ENCODE measurements at places on chromosomes 16 and 17. TPM values are rescaled to one million over a fixed set of nuclear protein-coding genes. Genes with fewer than 3 reads are reported as not detected.

GRCh38 chr16:1057252-1057932, 15.2 kb upstream of the SSTR5 start:
- DNase-seq, result peak; percentile 72
- no peaks in the 10 kb centered on the region for H3K27me3 ChIP-seq
- no peak overlapping the region for H3K4me3 ChIP-seq
- no peaks in the 10 kb centered on the region for H3K4me1 ChIP-seq

DNA sequence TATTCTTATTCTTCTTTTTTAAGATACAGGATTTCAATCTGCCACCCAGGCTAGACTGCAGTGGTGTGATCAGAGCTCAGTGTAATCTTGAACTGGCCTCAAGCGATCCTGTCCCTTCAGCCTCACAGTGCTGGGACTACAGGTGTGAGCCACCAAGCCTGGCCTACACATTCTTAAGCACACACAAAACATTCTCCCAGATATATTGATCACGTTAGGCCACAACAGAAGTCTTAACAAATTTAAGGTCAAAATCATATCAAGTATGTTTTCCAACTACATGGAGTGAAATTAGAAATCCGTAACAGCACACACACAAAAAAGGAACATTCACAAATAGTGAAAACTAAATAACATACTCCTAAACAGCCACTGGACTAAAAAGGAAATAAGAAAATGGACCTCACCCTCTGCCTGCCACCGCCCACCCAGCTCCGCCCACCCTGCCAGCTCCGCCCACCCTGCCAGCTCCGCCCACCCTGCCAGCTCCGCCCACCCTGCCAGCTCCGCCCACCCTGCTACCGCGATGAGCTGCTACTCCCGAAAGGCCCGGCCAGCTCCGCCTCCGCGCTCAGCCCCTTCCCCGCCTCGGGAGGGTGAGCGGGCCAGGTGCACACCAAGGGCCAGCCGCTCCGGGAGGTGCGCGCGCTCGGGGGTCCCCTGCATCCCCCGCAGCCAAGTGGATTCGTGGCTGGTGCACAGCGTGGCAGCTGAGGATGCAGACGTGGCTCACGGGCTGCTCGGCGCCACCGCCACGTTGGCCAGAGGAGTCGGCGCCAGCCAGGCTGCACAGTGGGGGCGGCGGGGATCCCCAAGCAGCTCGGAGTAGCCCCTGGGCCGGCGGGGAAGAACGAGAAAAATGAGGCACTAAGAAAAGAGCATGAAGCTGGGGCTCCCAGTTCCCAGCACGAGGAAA, 41.2 kb downstream of the C16orf87 start:
- no peaks in the 10 kb centered on the region for H3K36me3 ChIP-seq
- DNase-seq, result peak; percentile 89
- H3K4me3 ChIP-seq, result peak overlapping the region; percentile 69
- peak overlapping the region; percentile 3 for H3K27ac ChIP-seq
- H3K4me1 ChIP-seq, result no peaks in the 10 kb centered on the region

FLCN gene
- 186 TPM for total RNA-seq

CD300C gene
- not detected for total RNA-seq

RAPGEFL1 gene
- 155 TPM for total RNA-seq

All from Peyer's patch (tissue), 4 donors.